Activated CD4-positive, alpha-beta T cell treated with anti-CD3 and anti-CD28 coated beads for 24 hours (primary cell): ENCODE measurements at places on chromosomes 11 and 22.

GRCh38 chr11:16287630-16288280 is 68.6 kb downstream of the SOX6 start:
- DNase-seq = no peak

DNA sequence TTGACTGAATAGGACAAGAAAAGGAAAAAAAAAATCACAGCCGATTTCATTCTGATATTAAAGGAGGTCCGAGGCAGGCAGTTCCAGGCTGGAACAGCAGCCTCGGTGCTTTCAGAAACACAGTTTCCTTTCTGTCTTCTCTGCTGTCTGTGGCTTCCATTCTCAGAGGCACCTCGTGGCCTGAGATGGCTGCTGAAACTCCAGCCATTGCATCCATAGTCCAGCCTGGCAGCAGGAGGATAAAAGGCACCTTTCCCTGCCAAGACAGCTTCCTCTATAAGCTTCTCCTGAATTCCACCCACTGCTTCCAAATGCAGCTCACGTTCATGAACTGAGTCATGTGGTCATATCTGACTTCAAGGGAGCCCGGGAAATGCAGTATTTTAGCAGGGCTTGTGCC is 390.5 kb downstream of the TBC1D22A start:
- no peak for DNase-seq

- DNase-seq = peak; percentile 59
These were observed 52.5 kb upstream of the CLDN5 start for GRCh38 chr22:19576460-19577421.

- DNase-seq = no peak
These were observed 226.4 kb downstream of the ADAMTS15 start for GRCh38 chr11:130674686-130675308.

DNA sequence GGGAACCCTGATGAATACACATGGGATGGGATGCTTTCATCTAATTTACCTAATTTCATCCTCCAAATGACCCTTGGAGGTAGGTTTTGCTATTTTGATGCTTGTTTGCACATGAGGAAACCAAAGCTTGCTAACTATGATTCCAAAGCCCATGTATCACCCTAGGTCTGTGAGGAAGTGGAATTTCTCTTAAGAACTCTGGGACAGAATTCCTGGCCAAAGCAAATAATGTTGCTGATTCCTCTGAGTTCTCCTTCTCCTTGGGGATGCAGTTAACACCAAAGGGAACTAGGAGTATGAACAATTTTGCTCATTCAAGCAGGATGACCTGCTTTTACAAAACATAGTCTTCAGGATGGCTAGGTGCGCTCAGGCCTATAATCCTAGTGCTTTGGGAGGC is 80.0 kb downstream of the KCNC1 start:
- no peak for DNase-seq

- no peak for DNase-seq
These were observed 35.9 kb upstream of the NAV2 start for GRCh38 chr11:19676475-19677380.

DNA sequence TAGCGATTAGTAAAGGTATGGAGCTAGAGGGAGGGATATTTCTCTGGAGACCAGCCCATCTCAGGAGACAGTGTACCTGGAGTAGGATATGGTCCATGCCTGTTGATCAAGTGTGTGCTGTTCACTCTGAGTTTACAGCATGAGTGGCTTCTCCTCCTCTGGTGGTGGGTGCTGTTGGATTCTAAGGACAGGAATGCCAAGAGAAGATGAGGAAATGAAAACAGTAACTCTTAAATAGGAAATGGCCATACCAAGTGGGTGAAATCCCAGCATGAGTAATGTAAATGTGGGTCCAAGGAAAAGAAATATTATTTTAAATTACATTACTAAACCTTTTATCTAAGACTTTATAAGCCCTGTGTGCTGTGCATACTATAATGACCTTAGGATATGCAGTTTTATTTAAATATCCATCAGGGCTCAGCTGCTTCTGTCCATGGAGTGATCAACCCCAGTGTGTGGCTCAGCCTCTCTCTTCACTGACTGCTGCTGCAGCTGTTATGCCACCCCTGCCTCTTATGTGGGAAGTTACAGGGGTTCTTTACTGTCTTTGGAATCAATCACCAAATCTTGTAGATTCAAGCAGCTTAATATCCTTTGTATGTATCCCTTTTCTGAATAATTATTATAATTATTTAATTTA is 54.3 kb downstream of the FAT3 start:
- no peak for DNase-seq

DNA sequence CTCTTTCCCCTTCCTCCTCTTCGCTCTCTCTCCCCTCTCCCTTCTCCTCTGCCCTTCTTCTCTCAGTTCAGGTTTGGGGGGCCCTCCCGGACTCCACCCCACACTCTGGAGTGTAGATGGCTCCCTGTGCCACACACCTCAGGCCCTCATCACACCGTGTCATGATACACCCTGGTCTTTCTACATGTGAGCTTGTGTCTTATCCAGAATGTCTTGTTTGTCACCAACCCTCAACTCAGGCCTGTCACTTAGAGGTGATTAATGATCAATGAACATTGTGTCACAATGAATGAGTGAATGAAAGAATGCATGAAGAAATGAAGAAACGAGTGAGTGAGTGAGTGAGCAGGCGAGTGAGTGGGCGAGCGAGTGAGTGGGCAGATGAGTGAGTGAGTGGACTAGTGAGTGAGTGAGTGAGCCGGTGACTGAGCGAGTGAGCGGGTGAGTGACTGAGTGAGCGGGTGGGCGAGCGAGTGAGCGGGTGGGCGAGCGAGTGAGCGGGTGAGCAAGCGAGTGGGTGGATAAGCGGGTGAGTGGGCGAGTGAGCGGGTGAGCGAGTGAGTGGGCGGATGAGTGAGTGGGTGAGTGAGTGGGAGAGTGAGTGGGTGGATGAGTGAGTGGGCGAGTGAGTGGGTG is 33.8 kb downstream of the CAPN1 start:
- peak; percentile 13 for DNase-seq

DNA sequence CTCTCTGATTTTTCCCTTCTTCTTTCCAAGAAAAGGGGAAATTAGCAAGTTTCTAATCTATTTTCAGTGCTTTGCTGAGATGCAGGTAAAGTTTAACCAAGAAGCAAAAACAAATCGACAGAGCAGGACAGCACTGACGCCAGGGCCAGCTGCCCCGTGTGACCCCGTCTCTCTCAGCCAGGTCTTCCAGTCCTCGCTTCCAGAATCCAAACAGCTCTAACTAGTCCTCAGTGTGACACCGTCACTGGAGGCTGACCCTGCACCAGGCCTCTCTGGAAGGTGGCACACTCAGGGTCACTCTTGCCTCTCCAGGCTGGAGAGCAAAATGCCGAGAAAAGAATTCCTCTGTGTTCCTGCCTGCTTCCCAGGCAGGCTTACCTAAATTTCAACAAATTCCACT is 44.8 kb downstream of the SHANK2 start:
- no peak for DNase-seq

GRCh38 chr22:30871391-30872284 is 96.9 kb downstream of the MORC2 start:
- no peak for DNase-seq
